ENCODE measurements at places on chromosomes 3 and 15.

DNA sequence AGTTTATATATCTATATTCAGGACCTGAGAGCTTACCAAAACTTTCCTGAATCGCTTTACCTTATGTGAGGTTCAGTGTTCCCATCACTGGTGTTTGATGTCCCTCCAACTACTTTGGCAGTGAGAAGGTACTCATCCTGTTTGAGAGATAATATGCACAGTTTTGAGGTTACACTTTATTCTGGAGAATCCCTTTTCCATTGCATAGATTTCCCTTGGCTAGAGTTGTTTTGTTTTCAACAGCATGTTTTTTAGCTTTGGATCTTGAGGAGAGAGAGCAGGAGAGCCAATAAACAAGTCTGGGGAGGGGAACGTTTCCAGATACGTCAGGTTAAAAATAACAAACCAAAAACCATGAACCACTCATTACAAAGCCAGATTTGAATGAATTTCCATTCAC is 33.6 kb downstream of the CD200 start:
- DNase-seq, result no peak

DNA sequence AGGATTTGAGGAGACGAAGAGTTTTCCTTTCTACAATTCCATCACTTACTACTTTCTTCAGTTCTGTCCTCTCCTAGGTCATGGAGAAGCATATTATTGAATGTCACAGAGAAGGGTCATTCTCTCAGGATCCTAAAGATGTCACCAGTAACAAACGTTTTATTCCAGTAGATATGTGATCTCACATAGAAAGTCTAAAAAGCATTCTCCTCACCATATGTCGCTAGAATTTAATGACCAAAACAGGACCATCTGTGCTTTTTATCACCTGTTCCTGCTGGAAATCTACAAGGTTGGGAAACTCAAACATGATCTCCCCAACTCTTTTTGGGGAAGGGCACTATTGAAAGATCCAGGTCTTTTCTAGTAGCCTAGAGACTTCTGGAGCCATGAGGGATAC is 24.0 kb upstream of the FRMD5 start:
- no peak for DNase-seq

DNA sequence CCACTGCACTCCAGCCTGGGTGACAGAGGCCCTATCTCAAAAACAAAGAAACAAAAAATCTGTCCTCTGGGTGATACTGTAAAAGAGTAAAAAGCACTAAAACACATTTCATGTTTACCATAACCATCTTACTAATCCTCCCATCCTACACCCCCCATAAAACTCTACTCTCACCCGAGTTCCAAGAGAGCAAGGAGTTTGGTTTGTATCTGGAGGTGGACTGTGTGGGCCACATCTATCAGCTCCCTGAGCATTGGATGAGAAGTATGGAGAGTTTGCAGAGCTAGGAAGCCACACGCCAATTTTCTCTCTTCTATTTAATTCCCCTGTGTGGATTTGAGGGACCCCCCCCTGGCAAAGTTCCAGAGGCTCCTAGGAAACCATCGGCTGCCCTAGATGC is 80.0 kb downstream of the ATP10A start:
- DNase-seq, result no peak

DNA sequence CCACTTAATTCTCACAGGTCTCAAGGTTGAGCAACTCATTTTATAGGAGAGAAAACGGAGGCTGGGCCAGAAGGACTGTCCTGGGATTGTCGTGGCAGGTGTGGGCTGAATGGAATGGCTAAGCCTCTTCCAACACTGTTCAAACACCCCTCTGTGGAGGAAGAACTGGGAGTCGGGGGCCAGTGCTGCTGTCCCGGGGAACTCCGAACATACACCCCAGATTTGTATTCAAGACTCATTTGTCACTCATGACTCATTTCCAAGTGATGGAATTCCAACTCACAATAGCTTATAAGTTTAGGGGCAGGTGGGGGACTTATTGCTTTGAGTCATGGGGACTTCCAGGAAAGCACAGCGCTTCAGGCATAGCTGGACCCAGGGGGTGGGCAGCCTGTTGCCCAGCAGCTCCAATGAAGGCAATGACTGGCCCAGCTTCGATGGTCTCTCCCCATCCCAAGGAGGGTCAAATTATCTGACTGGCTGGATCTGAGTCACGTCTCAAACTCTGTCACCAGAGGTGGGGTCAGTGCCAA is 72.5 kb downstream of the TM2D3 start:
- DNase-seq, result no peak

GRCh38 chr3:19229086-19229485 is 80.8 kb downstream of the KCNH8 start:
- DNase-seq, result peak; percentile 10

- peak; percentile 31 for DNase-seq
Observed at GRCh38 chr15:70152070-70152480, 54.4 kb upstream of the TLE3 start.

DNA sequence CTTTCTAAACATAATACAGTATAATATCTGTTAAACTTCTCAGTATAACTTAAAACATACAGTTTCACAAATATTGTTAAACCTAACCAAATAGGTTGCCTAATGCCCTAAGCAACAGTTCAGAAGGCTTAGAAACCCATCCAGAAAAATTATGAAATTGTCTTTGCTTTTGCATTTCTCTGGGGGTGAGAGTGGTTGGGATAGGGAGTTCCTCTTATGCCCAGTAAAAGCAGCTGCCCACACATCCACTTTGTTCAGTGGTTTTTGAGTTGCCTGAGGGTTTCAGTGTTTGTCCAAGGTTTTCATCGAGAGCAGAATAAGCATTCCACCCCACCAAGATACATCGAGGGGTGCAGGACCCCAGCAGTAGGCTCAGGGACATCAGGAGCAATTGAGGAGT is 179.4 kb downstream of the CDIN1 start:
- peak; percentile 81 for DNase-seq

- no peak for DNase-seq
Observed at GRCh38 chr15:60651734-60652141, 172.8 kb upstream of the ICE2 start.

- DNase-seq, result peak; percentile 9
Observed at GRCh38 chr15:31360843-31361763, 34.5 kb downstream of the KLF13 start.

- no peak for DNase-seq
Observed at GRCh38 chr15:38072348-38073177, 138.1 kb downstream of the TMCO5A start.

GRCh38 chr15:37016231-37016630 is 84.1 kb downstream of the MEIS2 start:
- no peak for DNase-seq

GRCh38 chr15:27482287-27482686 is 511.3 kb downstream of the GABRG3 start:
- no peak for DNase-seq

DNA sequence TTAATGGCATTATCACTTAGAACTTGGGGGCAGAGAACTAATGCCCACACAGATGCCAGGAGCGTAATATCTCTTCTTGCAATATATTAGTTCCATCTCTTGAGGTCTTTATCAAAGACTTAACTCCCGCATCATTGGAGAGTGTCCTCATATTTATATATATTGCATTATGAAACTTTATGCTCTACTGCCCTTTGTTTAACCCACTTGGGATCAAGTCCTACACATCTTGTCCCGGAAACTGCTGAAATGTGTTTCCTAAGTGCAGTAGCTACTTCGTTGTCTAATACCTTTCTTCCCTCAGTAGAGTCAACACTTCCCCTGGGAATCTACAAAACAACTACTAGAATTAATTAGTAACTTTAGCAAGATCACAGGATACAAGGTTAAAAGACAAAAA is 1029.2 kb downstream of the OTOL1 start:
- DNase-seq, result no peak

GRCh38 chr15:58512522-58512921 is 80.7 kb downstream of the LIPC start:
- no peak for DNase-seq

- DNase-seq, result peak; percentile 62
Observed at GRCh38 chr3:48466386-48467109, 20.0 kb downstream of the ATRIP start.

DNA sequence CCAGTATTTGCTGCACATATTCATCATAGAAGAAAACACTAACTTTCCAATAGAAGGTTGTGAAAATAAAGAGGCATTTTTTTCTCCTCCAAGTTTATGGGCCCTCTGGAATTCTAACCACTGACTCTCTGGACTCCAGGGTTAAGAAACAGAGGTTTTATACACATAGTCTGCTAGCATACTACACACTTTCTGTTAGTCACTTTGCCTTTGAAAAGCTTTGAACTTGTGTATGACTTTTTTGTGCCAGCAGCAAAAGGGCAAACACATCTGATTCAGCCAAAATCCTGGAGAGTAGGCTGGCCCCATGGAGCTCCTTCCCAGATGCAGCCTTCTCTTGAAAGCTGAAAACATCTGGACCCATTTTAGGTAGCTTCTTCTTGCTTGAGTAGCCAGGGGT is 6.2 kb downstream of the ZIC4 start:
- no peak for DNase-seq

DNA sequence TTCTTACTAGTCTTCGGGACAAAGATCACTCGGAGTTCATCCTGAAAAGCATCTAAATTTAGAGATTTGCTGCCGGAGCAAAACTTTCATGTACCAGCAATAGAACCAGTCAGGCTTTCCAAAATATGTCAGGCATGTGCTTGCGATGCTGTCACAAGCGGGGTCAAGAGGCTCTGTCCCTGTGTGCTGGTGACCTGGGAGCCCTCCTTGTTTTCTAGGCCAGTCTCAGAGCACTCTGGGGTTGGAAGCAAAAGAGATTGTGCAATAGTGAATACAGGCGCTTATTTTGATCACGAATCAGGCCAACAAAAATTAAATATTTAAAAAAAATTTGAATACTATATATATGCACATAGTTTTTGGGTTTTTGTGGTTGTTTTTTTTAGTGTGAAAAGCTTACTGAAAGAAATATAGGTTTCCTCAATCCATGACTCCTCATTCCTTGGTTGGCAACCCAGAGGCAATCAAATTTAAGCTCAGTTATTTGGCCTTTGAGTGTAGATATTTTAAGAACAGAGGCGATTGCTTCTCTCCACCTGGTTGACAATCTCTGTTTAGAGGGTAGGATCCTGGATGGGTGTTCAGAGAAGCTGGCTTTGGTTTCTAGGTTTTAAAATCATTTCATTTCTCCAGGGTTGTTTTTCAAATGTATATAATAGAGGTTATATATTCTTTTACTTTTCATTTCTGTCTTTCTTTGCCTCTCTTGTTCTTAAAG is 8.4 kb upstream of the KLHL24 start:
- DNase-seq, result no peak

- DNase-seq, result peak; percentile 56
Observed at GRCh38 chr3:46923559-46924350, 46.2 kb downstream of the PTH1R start.

DNA sequence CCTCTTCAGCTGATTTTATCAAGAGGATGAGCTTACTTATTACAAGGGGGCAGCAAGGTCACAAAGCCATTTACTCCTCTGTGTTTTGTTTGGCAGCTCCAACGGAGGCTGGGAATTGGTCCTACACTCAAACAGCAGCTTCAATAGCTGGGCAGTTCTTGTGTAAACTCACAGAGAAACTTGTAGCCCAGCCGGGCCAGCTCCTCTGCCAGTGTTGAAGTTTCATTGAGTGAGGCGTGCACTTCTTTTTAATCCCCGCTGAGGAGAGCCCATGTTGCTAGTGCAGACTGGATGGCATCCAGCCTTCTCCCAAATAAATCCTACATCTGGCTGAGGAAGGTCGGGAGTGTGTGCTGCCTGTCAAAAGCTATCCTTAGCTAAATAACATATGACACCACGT is 59.5 kb downstream of the BFSP2 start:
- no peak for DNase-seq

- no peak for DNase-seq
Observed at GRCh38 chr3:194307849-194308248, 43.3 kb downstream of the CPN2 start.

DNA sequence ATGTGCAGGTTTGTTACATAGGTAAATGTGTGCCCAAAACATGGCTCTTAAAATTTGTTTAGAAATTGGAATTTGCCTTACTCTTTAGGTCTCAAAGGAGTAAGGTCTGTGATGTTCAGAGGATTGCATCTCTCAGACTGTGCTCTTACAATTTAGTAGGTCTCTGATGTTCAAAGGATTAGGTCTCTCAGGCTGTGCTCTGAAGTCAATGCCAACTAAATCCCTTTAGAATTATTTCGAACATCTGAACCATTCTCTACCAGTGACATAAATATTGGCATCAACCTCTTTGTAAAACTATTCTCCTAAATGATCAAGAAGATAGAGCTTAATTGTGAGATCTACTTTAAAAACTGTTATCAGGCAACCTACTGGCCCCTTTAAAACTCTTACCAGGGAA is at the start of gene OR5K1:
OR5K1 (plus strand) TSS at position 301 of the 400 bp plus-strand sequence. CDS start 6,376 bp downstream, outside the sequence.
- no peak for DNase-seq

- no peak for DNase-seq
Observed at GRCh38 chr3:115693868-115694267, 70.6 kb downstream of the GAP43 start.

GRCh38 chr15:99467338-99467720 is 98.5 kb upstream of the MEF2A start:
- no peak for DNase-seq

GRCh38 chr3:65005486-65005885 is 317.7 kb upstream of the ADAMTS9 start:
- DNase-seq, result no peak

GRCh38 chr15:78974272-78974918 is 29.5 kb upstream of the CTSH start:
- no peak for DNase-seq

GRCh38 chr3:179264449-179264848 is 13.5 kb upstream of the KCNMB3 start:
- DNase-seq, result no peak

GRCh38 chr3:187667526-187667925 is 2.7 kb downstream of the SST start:
- no peak for DNase-seq

DNA sequence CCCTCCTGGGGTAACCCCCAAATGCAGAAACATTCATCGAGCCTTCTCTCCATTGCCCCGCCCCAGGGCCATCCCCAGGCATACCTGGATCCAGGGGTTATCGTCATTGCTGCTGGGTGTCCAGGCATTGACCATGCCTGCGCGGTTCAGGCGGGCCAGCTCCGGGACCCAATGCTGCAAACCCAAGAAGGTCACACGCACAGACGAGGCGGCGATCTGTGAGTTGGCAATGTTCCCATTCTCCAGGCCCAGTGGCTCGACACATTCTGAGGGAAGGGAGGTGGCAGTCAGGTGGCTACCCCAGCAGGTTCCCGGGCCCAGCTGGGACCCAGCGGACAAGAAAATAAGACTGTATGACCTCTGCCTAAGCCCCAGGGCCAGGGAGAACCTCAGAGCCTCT is 6.1 kb downstream of the MFGE8 start:
- DNase-seq, result no peak

DNA sequence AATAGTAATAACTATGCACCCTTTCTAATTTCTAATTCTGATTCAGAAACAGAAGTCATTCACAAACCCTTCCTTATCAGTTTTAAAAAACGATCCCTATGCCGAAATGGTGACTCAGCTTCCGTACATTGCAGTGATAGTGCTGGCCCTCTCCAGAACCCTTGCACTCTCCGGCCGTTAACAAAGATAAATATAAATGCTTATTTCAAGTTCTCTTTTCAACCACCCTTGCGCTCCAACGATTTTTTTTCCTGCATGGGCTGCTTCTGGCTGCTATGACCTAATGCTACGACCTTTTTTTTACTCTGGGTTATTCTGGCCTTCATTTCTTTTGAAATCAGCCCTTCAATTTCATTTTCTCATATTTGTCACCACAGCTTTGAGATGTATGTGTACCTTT is 646.2 kb downstream of the NTRK3 start:
- no peak for DNase-seq
